Aorta (tissue), 5 donors: ENCODE measurements at places on chromosomes 4 and X.

DNA sequence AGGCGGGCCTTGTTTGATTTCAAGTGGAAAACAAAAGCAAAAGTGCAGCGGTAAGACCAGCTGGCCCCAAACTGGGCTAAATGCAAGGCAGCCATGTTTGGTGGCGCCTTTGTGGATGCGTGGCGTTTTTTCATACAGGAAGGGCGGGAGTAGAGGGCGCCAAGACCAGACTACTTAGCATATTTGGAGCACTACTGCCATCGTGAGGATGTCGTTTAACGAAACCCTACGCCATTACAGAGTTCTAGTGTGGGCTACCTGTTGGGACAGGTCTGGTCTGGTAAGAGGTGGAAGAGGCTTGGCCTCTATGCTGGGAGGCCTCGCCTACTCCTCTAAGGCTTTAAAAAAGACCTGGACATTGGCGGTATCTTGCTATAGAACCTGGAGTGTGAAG is 230.7 kb upstream of the STK26 start:
- peak; percentile 93 for DNase-seq

DNA sequence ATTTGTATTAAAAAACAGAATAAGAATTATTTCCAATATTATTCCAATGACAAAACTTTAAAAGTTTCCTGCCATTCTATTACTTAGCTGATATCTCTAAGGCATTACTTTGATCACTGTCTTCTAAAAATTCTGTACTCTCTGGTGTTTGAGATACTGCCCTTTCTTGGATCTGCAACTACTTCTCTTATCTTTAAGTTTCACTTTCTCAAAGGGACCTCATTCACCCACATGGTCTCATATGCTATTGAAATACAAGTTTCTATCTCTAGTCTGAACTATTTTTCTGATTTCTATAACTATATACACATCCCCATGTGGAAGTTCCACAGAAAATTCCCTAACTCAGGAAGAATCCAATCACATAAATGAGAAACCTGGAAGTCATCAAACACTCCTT is 22.2 kb downstream of the TMPRSS11E start:
- no peak for DNase-seq

DNA sequence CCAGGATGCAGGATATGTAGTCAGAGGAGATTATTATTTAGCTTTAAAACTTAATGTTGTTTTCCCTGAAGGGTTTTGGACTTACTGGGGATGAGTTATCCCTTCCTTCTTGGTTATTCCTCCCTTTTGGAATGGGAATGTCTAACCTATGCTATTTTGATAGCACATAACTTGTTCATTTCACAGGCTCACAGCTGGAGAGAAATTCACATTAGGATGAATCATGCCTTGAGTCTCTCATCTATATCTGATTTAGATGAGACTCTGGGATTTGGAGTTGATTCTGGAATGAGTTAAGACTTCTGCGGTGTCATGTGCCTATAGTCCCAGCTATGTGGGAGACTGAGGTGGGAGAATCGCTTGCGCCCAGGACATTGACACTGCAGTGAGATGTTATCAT is 81.1 kb downstream of the ATP11C start:
- no peak for DNase-seq

DNA sequence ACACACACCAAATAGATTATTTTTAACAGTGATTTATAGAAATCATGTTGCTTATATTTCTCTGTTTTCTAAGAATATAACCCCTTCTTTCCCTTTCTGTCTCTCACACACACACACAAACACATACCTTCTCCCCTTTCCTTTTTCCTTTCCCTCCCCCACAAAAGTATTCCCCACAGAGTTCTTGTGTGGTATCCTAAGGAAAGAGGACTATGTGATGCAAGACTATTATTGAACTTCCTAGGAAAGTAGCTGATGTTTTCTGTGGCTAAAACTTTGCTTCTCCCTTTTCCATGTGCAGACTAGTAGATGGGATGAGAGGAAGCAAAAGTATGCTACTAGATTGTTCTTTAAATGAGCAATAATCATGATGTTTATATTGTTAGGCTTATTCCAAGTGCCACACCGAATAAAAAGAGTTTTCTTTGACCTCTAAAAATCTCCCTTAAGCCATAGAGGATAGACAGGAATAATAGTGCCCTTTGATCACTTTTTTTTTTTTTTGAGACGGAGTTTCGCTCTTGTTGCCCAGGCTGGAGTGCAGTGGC is 38.7 kb downstream of the CPEB2 start:
- no peak for DNase-seq

DNA sequence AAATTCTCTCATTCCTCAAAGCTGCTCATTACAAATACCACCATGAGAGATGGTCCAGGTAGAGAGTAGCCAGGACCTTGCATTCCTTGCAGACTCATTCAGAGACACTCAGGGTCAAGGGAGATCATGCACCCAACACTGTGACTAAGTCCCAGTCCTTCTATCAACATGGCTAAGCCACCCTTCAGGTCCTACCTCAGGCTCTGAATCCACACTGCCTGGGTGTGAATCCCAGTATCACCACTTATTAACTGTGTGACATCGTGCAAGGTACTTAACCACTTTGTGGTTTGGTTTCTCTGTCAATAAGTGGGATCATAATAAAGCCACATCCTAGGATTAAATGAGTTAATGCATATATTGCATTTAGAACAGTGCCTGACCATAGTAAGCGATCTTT is 124.1 kb upstream of the NEIL3 start:
- DNase-seq, result no peak
